NCI-H2107 (cell line): ENCODE measurements at places on chromosomes 2 and 18.

GRCh38 chr2:221448057-221448843, 123.9 kb downstream of the EPHA4 start:
- no peak for DNase-seq

GRCh38 chr2:74739129-74739528, 85.1 kb downstream of the SEMA4F start:
- no peak for DNase-seq

GRCh38 chr2:39160982-39161381, 40.1 kb upstream of the SOS1 start:
- DNase-seq, result no peak

DNA sequence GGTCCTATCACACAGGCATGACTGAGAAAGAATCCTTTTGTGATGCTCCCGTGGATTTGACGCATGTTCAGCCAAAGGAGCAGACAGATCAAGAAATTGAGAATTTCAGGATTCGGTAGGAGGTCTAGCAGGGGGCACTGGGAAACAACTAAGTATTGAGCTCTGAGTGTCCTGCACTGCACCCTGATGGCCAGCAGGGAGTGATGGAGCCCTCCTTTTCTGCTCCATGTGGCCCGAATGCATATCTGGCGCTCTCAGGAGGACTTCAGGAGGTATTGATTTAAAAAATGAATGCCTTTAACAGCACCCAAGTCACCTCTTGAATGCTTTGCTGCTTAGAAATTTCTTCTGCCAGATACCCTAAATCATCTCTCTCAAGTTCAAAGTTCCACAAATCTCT, 58.0 kb downstream of the ZNF519 start:
- DNase-seq, result no peak

- peak; percentile 12 for DNase-seq
Observed at GRCh38 chr2:131413148-131413747, 49.3 kb upstream of the RAB6D start.

DNA sequence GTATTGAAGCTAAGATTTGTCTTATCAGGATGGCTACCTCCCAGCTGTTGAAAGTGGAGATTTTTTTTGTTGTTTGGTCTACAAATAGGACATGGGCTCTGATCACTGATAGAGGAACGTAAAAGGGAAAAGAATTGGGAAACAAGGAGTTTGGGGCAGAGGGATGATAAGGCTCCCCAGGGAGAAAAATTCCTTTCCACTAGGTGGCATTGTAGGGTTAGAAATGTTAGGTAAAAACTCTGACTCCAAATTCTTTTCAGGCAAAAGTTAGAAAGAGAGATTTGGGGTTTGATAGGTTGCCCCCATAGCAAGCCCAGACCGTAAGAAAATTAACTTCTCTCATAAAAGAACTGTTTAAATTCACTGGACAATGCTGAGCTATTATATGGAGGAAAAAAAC, 19.8 kb downstream of the CMPK2 start:
- DNase-seq, result no peak

DNA sequence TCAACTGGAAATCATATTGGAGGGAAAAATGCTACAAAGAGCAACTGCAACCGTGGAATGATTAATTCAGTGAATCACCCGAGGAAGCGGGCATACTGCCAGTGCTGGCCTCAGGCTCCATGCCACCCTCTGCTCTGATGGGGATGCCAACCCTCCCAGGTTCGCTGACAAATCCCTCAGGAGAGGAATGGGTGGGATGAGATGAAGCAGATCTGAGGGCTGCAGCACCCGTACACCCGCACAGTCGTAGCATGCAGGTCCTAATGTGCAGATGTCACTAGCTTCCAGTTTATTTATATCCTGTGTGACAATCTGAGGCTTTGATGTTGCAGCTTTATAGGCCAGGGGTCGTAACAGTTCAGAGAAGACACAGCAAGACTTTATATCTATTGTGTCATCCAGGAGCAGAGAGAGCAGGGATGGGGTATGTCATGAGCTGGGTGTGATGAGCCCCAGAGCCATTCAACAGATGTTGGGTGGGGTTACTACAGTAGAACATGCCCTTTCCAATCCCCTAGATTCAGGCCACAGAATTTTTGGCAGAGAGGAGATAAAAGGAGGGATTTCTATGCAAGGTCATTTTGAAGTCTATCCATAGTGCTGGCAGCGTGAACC, 44.6 kb downstream of the DPP4 start:
- DNase-seq, result no peak

GRCh38 chr2:192194265-192194865, 368 bp downstream of the TMEFF2 start:
- DNase-seq, result no peak

DNA sequence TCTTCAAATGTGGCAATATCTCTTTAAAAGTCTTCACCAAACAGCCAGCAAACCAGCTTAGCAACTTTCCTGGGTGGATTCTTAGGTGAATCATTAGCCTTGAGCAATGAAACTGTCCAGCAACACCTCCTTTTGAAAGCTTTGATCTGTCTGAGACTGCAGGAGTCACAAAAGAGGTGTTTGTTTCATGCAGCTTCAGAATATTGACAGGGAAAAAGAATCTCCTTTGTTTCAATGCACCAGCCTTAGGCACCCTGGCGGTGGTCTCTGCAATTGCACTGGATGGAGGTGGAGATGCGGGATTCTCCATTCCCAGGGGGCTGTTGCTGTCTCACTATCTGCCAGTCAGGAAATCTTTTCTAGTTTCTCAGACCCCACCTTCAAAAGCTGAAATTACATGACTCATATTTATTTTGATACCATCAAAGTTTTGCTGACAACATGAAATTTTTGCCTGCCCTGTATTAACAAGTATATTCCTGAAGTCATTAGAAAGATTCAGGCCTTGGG, 76.0 kb upstream of the DSG1 start:
- DNase-seq, result no peak

GRCh38 chr18:44895176-44895798, 214.6 kb downstream of the SETBP1 start:
- DNase-seq, result no peak

- no peak for DNase-seq
Observed at GRCh38 chr2:96577501-96577900, 40.9 kb downstream of the ARID5A start.

DNA sequence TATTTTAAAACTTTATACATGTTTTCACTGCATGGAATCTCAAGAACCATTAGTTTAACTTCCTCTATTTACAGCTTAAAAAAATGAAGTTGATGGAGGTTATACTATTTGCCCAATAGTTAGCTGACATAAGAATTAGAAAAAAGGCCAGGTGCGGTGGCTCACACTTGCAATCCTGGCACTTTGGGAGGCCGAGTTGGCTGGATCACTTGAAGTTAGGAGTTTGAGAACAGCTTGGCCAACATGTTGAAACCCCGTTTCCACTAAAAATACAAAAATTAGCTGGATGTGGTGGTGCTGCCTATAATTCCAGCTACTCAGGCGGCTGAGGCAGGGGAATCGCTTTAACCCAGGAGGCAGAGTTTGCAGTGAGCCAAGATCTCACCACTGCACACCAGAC, 125.1 kb upstream of the CDH19 start:
- no peak for DNase-seq

DNA sequence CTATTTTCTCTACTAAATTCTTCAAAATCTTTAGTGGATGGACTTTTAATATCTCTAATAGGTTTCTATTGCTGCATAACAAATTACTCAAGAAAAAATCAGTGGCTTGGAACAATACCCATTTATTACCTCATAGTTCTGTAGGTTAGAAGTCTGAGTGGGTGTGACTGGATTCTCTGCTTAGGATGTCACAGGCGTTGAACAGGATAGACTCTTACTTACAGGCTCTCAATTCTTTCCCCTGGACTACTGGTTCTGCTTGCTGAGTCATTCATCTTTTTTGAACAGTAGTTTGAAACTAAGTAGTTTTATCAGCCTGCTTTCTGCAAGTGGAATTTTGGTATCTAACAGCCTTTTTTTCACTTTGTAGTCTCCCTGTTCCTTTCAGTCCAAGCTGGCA, 265.4 kb downstream of the ZNF385B start:
- DNase-seq, result no peak

GRCh38 chr2:104874230-104874629, 20.3 kb downstream of the POU3F3 start:
- no peak for DNase-seq

DNA sequence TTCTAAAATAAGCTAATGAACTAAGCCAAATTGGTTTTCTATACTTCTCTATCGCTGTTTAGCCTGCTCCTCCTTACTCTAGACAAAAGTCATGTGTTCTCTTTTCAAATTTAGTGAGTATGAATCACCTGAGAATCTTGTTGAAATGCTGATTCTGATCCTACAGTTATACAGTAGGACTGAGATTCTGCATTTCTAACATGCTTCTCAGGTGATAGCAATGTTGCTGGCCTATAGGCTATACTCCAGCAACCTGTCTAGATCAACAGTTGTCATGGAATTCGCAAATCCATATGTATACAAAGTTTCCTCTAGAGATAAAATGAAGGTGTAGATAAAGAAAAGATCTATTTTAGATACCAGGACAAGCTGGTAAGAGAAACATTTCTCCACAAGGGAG, 62.9 kb downstream of the MEMO1 start:
- no peak for DNase-seq

GRCh38 chr2:187547353-187547979, 6.8 kb downstream of the TFPI start:
- no peak for DNase-seq

GRCh38 chr18:37506001-37506400, 59.6 kb downstream of the CELF4 start:
- no peak for DNase-seq

GRCh38 chr2:195730912-195731311, 73.9 kb downstream of the SLC39A10 start:
- DNase-seq, result no peak

DNA sequence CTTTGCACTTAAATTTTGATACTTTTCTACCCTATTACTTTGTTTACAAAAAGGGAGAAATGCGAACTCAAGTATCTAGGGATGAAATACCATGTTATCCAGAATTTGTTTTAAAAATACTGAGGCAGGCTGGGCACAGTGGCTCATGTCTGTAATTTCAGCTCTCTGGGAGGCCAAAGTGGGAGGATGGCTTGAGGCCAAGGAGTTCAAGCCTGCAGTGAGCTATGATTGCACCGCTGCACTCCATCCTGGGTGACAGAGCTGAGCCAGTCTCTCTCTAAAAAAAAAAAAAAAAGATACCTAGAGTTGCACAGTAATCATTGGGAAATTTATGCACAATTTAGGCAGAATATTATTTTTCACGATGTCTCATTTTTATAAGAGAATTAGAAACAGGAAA, 12.4 kb upstream of the VAPA start:
- no peak for DNase-seq

- DNase-seq, result no peak
Observed at GRCh38 chr18:49447810-49448745, 12.4 kb downstream of the DYM start.

- no peak for DNase-seq
Observed at GRCh38 chr2:74497777-74498499, 1.5 kb downstream of the LBX2 start.

DNA sequence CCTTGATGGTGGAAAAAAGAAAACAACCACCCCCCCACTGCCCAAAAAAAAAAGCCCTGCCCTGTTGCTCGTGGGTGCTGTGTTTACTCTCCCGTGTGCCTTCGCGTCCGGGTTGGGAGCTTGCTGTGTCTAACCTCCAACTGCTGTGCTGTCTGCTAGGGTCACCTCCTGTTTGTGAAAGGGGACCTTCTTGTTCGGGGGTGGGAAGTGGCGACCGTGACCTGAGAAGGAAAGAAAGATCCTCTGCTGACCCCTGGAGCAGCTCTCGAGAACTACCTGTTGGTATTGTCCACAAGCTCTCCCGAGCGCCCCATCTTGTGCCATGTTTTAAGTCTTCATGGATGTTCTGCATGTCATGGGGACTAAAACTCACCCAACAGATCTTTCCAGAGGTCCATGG, 28.0 kb downstream of the MAL start:
- no peak for DNase-seq

GRCh38 chr18:39786477-39786876, 2168.6 kb upstream of the PIK3C3 start:
- DNase-seq, result no peak

DNA sequence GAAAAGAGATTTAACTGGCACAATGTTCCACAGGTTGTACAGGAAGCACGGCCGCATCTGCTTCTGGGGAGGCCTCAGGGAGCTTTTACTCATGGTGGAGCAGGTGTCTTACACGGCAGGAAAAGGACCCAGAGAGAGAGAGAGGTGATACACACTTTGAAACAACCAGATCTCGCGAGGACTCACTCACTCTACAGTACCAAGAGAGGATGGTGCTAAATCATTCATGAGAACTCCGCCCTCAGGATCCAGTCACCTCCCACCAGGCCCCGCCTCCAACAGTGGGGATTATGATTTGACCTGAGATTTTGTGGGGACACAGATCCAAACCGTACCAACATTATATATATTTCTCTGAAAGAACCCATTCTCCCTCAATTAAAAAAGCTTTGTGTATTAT, 79.7 kb upstream of the DOCK10 start:
- DNase-seq, result no peak

- DNase-seq, result no peak
Observed at GRCh38 chr2:200350850-200351285, 44.4 kb downstream of the SPATS2L start.

DNA sequence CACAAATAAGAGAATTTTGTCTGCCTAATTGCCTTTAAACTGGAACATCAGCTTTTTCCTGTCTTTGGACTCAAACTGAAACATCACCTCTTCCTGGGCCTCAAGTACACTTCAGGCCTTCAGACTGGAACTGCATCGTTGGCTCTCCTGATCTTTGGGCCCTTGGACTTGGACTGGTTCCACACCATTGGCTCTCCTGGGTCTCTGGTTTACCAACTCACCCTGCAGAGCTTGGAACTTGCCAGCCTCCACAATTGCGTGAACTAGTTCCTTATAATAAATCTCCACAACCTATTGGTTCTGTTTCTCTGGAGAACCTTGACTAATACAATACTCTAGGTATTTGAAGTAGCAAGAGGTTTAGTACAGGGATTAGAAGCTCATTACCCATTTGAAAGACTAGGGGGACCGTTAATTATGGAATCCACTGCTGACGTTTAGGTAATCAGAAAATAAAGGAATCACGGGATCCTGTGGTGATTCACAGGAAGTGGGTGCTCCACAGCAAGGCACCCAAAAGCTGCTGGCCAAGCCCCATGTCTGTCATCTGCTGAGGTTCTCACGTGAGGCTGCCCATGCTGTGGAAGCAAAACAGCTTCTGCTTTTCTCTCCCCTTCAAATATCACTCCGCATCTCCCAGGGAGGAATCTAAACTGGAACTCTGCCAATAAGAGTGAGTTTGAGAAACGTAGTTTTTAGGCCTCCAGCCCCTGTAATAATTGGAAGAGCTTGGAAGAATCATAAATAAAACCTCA, 20.0 kb upstream of the SGPP2 start:
- DNase-seq, result no peak

GRCh38 chr2:64186699-64187605, 42.7 kb upstream of the PELI1 start:
- DNase-seq, result no peak

DNA sequence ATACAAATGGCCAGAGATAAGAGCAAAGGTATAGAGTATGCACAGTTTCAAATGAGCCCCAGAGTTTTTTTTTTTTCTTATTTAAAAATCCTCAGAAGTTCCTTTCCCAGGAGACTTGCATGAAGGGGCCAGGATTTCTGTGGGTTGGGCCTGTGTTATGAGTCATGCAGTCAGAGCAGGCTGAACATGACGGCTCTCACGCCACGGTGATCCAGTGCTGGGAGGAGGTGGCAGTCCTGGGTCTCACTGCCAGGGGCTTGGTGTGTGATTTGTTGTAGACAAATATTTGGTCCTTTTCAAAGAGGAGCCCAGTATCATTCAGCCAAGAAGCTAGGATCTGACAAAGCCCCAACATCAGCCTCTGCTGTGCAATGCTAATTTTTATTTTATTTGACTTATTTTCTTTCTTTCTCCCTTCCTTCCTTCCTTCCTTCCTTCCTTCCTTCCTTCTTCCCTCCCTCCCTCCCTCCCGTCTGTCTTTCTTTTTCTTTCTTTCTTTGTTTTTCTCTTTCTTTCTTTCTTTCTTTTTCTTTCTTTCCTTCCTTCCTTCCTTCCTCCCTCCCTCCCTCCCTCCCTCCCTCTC, 10.4 kb upstream of the KCNE4 start:
- DNase-seq, result no peak
